ENCODE measurements at places on chromosomes 6 and 20.

DNA sequence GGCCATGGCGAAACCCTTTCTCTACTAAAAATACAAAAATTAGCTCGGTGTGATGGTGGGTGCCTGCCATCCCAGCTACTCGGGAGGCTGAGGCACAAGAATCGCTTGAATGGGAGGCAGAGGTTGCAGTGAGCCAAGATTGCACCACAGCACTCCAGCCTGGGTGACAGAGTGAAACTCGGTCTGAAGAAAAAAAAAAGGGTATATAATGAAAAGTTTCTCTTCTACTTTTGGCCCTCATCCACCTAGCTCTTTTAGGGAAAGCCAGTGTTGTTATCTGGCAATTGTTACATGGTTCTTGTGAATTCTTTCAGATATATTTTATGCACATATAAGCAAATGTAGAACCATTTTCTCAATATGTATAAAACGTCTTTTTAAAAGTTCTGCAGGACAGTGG, 19.0 kb downstream of the KIF3B start:
- no peak for DNase-seq

DNA sequence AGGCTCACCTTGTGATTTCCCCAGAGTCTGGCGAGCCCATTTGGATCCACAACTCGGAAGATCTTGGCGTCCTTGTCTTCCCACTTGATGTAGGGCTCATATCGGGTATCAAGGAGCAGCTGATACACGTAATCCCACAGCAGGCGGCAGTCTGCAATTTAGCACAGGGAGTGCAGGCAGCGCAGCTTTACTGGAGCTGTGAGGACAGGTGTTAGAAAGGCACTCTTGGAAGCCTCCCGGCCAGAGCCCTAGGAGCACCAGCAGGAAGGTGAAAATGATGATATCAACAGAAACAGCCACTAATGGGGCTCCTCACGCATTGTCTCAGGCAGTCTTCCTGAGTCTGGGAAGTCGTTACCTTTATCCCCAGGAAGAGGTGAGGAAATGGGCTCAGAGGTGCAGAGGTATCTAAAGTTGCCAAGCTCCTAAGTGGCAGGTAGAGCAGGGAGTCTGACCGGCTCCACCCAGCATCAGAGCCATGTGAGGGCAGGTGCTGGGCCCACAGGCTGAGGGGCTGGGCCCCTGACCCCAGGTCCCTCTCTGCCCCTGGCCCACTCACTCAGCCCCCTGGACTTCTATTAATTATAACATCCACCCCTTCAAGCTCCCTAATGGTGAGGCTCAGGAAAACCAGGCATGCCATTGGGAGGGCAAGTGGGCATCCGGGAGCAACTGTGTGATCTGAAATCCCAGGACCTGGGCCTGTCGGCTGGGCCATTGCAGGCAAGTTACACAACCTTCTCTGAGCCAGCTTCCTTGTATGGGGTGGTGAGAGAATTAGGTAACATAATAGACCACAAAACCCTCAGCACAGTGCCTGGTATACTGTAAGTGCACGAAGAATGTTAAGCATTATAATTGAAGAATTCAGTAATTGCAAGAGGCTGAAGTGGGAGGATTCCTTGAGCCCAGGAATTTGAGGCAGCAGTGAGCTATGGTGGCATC, 18.3 kb downstream of the ETV7 start:
- DNase-seq: peak; percentile 67

DNA sequence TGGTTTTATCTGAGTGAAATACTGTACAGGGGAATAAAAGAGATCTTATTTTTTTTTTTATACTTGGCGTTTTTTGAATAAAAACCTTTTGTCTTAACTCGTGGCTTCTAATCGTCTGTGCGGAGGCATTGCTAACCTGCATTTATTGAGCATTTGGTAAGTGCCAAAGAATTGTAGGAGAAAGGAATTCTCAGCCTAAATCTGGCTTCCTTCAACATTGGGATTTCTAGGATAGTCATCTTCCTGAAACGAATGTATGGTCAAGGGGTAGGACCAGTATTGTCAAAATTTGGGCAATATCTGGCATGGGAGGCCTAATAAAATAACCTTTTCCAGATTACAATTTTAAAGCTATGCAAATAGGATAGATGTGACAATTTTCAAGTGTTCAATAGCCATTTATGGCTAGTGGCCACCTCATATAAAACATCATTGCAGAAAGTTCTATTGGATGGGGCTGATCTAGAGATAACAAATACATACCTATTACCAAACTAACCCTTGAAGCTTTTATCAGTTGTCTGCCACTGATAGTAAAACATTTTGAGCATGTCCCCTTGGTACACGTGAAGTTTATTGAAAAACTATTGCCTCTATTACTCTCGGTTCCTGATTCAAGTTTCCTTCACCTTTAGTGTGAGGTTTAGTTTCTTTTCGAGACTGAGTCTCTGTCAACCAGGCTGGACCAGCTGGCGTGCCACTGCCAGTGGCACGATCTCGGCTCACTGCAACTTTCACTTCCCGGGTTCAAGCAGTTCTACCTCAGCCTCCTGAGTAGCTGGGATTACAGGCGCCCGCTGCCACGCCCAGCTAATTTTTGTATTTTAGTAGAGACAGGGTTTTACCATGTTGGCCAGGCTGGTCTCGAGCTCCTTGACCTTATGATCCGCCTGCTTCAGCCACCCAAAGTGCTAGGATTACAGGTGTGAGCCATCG, 5.6 kb downstream of the PIM1 start:
- no peak for DNase-seq

DNA sequence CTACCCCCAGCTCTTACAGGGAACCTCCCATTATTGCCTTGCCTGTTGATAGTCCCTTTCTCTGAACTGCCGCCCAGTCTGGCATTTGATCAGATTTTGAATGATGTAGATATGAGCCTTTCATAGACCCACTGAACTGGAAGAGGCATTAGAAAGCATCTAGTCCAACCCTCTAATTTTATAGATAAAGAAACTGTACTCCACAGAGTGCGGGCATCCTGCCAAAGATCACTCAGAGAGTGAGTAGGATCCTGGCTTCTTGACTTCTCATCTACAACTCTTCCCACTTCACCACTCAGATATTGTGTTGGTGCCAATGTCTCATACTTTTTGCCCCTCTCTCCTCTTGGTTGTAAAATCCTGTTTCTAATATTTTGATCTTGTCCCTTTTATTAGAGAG, 179.2 kb upstream of the BMP2 start:
- DNase-seq: peak; percentile 83

DNA sequence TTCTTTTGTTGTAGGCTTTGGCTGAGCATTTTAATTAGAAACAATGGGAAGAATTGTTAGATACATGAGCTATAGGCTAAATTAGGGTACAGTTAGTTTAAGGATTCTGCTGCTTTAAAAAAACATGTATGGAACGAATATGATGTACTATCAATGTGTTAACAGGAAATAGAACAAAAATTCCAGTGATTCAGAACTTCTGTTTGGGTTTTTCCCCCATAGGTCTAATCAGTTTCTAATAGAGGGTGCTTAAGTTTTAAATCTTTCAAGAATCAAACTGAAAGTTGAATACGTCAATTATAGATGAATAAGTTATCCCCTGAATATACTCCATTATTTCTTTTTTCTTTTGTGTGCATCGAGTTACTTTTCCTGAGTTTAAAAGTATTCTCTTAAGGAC, 1.9 kb downstream of the TAB2 start:
- DNase-seq: no peak
